OCI-LY7 (cell line): ENCODE measurements at places on chromosomes 1 and 21. TPM values are rescaled to one million over a fixed set of nuclear protein-coding genes. Genes with fewer than 3 reads are reported as not detected.

The FAM177B gene
- total RNA-seq = not detected in 2 replicates

DNA sequence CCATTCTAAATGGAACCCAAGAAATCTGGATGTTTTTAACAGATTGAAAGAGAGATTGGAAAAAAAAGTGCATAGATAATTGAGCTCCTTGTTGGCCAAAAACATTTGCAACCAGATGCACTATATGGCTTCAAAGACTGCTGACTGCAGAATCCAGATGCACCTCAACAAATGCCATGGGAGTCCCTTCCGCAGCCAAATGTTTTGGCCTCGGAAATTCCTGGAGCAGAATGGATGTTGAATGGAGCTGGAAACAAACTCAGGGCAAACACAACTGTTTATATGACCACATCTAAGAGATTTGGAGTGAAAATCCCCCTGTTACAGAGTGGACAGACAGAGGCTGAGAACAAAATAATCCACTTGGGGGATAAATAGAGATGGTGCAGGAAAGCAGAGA, 285.0 kb upstream of the NFIA start:
- DNase-seq = no peak

- DNase-seq = no peak
These were observed 4.5 kb downstream of the PMVK start for GRCh38 chr1:154931940-154932487.

The GFI1 gene
- 0.30 and 1.1 TPM in 2 replicates for total RNA-seq

GRCh38 chr21:21148514-21148913, 150.3 kb downstream of the NCAM2 start:
- DNase-seq = no peak

DNA sequence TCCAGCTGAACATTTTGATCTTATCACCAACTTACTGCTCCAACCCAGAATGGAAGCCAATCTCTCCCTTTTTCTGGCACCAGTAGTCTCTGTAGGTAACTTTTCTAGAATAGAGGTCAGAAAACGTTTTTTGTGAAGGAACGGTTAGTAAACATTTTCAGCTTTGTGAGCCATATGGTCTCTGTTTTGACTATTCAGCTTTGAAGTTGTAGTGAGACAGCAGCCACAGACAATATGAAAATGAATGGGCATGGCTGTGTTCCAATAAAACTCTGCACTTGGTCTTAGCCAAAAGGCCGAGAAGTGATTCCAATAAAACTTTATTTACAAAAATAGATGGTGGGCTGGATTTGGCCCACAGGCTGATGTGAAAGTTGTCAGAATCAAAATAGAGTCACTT, 28.9 kb downstream of the MAP10 start:
- DNase-seq = no peak

DNA sequence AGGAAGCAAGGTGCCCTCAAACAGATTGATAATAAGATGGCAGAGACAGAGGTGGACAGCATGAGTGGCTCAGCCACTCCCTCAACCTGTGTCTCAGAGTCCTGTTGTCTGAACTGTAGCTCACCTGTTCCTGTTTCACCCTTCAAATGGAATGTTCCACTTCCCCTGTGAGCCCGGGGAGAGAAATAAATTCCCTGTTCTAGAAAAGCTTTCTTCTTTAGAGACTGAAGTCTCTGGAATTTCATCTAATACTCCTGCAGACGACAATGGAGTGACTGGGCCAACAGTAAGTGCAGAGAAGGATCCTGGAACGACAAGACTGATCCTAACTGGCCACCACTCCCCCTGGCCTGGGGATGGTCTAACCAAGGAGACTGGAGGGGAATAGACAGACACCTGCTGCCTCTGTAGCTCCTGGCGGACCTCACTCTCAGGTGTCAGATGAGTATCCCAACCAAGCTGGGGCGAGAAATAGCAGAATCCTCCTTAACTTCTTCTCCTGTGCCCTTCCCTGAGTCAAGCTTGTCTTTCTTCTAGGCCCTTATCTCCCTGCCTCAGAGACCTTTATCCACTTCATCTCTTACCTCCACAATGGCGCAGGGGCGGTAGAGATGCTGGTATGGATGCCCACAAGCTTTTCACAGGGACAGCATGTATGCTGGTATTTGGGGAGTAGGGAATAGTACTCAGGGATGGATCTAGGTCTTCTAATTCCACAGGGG, 45.4 kb downstream of the PLEKHA6 start:
- DNase-seq = peak; percentile 26

DNA sequence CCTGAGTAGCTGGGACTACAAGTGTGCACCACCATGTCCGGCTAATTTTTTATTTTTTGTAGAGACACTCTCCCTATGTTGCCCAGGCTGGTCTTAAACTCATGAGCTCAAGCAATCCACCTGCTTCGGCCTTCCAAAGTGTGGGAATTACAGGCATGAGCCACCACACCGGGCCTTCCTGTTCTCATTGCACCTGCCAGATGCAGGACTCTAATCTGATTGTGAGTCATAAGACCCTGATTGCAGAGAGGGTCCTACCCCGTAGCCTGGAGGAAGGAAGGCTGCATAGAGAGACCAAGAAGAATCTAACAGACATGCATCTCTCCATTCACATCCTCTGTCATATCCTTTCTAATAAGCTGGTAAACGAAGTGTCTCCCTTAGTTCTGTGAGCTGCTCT, 19.5 kb upstream of the CGN start:
- DNase-seq = no peak

GRCh38 chr1:66730462-66730861, 21.8 kb upstream of the DYNLT5 start:
- no peak for DNase-seq
